ENCODE measurements at places on chromosomes 12 and 14. TPM values are rescaled to one million over a fixed set of nuclear protein-coding genes. Genes with fewer than 3 reads are reported as not detected.

The LRRC10 gene
- not detected for total RNA-seq

The RTL1 gene
- not detected for total RNA-seq

- H3K4me3 ChIP-seq: no peak overlapping the region
- no peak for DNase-seq
- no peak overlapping the region for H3K27ac ChIP-seq
- peaks cover 59% of the 10 kb centered on the region for H3K36me3 ChIP-seq
- no peaks in the 10 kb centered on the region for H3K27me3 ChIP-seq
- no peaks in the 10 kb centered on the region for H3K4me1 ChIP-seq
Measured at GRCh38 chr12:109580272-109580671, 6.7 kb downstream of the MVK start.

The NABP2 gene
- 86.8 TPM for total RNA-seq

DNA sequence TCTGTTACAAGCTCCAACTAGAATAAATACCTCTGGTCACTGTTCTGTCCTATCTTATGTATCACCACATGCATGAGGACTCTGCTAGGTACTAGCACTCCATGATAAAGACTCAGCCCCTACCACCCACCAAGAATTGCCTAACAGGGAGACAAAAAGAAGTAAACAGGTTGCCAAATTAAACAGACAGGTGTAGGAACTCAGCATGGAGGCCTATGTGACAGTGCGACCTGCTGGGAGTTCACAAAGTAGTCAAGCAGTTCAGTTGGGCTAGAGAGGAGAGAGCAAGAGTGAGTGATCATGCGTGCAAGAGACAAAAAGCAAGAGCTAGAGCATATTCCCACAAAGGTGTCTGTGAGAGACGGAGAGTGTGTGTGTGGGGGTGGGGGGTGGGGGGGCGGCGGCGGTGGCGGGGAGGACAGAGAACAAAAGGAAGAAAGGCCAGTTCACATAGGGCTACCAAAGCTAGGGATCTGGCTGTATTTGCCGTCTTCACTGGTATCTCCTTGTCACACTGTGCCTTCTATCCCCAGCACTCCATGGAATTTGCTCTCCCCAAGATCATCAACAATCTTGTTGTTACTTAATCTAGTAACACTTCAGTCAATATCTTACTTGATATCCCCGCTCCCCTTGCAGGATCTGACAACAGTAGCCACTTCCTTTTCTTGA lies 81.2 kb downstream of the SPPL3 start:
- H3K4me3 ChIP-seq: no peak overlapping the region
- no peaks in the 10 kb centered on the region for H3K36me3 ChIP-seq
- no peak overlapping the region for H3K27ac ChIP-seq
- DNase-seq: no peak
- H3K27me3 ChIP-seq: no peaks in the 10 kb centered on the region

GRCh38 chr14:24701062-24701461 lies 67.1 kb upstream of the GZMB start:
- H3K4me1 ChIP-seq: peaks cover 11% of the 10 kb centered on the region
- H3K27ac ChIP-seq: no peak overlapping the region
- no peaks in the 10 kb centered on the region for H3K27me3 ChIP-seq

The FGD4 gene
- total RNA-seq: 1.7 TPM

- no peak overlapping the region for H3K27ac ChIP-seq
- no peaks in the 10 kb centered on the region for H3K36me3 ChIP-seq
- DNase-seq: peak; percentile 50
Measured at GRCh38 chr14:100305324-100306100, 732 bp downstream of the SLC25A29 start.

- peak within 1 kb of the TSS; percentile 85 for H3K4me3 ChIP-seq
- H3K36me3 ChIP-seq: no peaks in the 10 kb centered on the region
- no peak for DNase-seq
- H3K4me1 ChIP-seq: peaks cover 12% of the 10 kb centered on the region
- peak within 1 kb of the TSS; percentile 80 for H3K27ac ChIP-seq
Measured at GRCh38 chr12:2959192-2959504, at the start of gene TEAD4. Gene TEAD4, plus strand, starts transcription at chr12:2959397.

GRCh38 chr12:91892081-91892855 lies 253.4 kb downstream of the BTG1 start:
- no peak overlapping the region for H3K27ac ChIP-seq
- H3K36me3 ChIP-seq: no peaks in the 10 kb centered on the region
- DNase-seq: no peak

All from activated T-helper 2 cell treated with anti-CD3 and anti-CD28 coated beads, Interferon-gamma antibody, Interleukin-2, Interleukin-4, amounts not matched to agents 10 μg/mL and 5 μg/mL and 100 μg/mL, durations not matched to agents 14 hours and 24 hours and 36 hours (primary cell).